ENCODE measurements at places on chromosomes 3 and 15.

DNA sequence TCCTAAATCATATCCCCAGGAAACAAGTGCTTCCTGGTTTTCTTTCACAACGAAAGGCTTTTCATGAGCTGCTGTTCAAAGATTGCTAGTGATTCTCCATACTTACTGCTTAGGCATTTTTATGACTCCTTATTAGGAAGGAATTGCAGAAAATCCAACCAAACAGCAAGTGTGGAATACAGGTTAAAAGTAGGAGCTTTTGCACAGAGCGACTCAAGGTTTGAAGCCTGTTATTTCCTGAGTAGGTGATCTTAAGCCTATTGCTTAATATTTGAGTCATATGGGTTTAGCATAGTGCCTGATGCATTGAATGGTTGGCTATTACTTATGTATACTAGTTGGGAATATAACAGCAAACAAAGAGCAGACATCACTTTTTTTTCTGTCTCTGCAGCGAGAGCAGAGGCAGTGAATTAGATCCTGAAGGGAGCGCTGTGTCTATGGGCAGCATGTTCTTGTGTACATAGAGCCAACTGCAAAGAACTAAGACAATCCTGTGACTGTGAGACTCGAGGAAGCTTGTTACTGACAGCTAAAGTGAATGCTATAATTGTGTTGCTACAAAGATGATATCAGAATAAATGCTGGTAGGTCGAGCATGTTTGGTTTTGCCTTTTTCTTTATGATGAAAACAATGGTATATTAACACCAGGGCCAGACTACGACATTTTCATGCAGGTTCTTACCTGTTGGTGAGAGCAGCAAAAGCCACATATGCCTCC lies 6.3 kb downstream of the TM4SF1 start:
- DNase-seq = no peak

- DNase-seq = no peak
Observed at GRCh38 chr15:50906954-50907600, 1.4 kb upstream of the AP4E1 start.

- DNase-seq = no peak
Observed at GRCh38 chr15:94970802-94971201, 739.4 kb downstream of the MCTP2 start.

DNA sequence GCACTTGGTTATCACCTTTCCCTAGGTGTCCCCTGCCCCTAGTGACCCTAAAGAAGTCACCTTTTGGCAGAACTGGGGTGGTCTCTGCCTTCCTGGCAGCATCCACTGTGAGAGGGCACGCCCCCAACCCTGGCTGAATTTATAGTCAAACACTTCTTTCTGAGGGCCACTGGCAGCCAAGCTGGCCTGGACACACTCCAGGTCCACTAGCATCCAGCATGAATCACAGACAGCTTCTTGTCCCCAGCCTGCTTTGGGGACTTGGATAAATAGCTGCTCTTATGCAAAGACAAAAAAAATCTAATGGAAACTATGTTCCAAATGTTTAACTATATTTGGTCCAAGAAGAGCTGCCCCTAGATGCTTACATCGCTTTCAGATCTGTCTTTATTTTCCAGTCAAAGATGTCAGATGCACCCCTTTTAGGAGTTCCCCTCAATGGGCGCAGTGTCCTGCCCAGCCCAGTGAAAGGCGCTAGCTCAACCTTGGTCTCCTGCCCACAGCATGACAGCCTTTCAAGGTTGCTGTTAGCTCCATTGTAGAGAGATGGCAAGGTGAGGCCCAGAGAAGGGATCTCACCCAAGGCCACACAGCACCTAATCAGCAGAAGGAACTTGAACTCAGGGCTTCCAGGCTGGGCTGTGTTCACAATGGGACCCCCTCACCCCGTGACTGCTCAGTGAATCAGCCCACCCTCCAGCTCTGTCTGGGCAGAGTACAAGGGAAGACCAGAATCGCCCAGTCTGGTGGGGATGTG lies 7.0 kb downstream of the RASL12 start:
- DNase-seq = no peak
